GM13977 (cell line): ENCODE measurements at places on chromosomes 1 and 21.

GRCh38 chr1:230818367-230818766 lies 50.0 kb downstream of the C1orf198 start:
- no peak for DNase-seq

DNA sequence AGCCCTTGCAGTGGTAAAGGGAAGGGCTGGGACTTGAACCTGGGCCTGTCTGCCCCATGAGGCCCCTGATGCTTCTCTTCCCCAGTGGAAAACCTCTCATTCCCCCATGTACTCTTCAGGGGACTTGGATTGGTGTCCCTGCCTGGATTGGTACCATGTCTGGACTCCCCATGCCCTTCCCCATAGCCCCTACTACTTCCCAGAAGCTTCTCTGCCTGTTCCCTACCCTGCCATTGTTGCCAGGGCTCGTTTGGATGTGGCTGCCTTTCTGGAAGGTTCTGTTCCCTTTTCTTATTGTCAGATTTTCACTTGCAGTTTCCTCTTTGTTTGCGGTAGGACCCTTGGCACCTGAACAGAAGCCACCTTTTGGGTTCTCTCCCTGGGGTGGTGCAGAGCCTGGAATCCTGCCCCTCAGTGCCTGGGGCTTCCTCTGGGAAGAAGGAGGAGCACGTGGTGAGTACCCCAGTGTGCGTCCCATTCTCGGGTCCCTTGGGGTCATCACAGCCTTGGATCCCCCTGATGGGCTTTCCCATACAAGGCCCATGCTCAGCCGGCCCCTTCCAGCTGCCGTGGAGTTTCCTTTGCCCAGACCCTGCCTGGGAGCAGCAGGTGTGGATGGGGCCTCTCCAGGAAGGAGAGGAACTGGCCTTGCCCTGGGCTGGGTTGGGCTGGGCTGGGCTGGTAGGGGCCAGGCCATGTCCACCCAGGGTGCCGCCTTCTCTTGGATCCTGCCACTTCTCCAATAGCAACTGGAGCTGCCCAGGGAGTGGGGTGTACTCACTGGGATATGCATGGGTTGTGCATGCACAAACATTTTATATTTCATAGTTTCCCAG lies 281.1 kb downstream of the PTPRU start:
- no peak for DNase-seq

GRCh38 chr1:208643005-208643597 lies 398.9 kb upstream of the PLXNA2 start:
- DNase-seq: no peak

DNA sequence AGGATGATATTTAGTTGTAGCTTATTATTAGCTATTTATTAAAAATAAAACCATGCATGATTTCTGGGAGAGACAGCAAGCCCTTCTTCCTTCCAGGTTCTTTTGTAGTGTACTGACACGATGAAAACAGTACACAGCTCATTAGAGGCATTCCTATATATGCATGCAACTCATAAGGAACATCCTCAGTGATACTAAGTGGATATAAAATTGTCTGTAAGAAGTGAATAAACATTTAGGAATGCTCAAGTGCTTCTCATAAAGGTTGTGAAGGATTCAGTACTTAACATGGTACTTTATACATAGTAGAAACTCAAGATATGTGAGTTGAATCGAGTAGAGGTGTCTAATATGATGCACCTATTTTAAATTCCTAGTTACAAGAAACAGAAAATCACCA lies 287.7 kb downstream of the SDCCAG8 start:
- DNase-seq: no peak

GRCh38 chr1:119341372-119341947 lies 27.1 kb upstream of the HAO2 start:
- no peak for DNase-seq

GRCh38 chr1:110475362-110476027 lies 24.5 kb downstream of the PROK1 start:
- no peak for DNase-seq

- DNase-seq: peak; percentile 48
Measured at GRCh38 chr1:54474310-54475251, 68.4 kb upstream of the SSBP3 start.

- DNase-seq: no peak
Measured at GRCh38 chr1:11169202-11169601, 20.0 kb upstream of the ANGPTL7 start.

DNA sequence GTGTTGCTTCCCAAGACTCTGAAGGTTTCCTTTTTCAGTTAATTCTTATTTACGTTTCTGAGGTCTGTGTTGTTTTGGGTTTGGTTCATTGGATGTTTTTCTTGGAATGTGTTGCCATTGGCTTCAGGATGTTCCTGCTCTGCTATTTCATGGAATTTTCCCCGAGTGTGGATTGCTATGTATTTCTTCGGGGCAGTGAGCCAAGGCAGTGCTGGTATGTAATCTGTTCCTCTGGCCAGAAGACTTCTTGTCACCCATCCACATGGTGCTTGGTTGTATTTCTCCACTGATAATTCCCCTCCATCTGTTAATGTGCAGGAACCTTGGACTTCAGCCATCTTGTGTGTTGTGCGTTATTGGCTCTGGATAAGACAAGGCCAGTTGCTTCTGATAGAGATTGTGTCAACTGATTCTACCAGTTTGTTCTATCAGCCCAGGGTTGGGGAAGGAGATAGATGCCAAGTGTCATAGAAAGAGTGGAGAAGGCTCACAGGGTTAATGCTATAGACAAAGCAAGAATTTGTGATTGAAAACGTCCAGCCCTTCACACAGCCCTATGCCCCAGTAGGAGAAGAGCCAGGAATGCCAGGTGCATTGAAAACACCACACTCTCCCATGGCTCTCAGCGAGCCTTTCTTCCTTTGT lies 505.2 kb downstream of the PLPP3 start:
- DNase-seq: no peak

GRCh38 chr1:53070621-53071020 lies 8.6 kb downstream of the PODN start:
- no peak for DNase-seq

GRCh38 chr1:186689907-186690306 lies 9.7 kb upstream of the PTGS2 start:
- no peak for DNase-seq

DNA sequence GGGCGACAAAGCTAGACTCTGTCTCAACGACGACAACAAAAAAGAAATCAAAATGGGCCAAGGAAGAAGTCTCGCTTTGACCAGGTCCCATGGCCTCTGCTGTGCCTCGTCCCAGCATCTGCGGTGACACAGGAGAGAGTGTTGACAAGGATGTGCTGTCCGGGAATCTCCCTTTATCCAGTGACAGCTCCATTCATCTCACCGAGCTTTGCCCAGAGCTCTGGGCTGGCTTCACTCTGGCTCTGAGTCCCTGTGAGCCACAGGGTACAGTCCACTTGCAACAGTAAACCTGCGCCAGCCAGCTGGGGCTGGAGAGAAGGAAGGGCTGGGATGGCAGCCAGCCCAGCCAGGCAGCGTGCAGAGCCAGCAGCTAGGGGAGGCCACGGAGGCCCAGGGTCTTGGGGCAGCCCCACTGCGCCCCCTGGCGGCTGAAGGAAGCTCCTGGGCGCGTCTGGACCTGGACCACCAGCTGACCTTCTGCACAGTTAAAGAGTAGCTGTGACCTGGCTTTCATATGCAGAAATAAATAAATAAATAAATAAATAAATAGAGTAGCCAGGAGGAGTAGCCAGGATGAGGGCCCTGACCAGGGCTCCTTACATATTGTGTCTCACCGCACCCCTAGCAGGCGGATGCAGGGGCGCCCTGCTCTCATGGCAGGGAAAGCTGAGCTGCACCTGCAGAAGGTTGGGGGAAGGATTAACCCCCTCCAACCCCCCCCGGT lies 29.7 kb downstream of the ENO1 start:
- peak; percentile 88 for DNase-seq

DNA sequence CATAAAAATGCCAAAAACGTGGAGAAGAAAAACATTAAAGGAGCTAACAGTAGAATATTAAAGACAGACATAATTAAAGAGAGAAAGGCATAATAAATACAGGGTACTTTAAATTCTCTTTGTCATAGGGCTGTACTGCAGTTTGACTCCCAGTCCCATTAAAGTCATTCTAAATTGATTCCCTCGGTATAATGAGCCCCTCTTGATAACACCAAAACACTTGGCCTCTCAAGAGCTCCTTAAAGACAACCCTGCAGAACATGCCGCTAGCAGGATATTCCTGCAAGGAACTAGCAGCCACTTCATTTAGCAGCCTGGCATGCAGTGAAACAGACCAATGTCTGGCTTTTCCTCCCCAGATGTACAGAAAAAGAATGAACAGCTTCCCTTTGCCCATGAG lies 273.8 kb upstream of the ESRRG start:
- DNase-seq: no peak

GRCh38 chr21:17491716-17492414 lies 21.0 kb upstream of the CXADR start:
- no peak for DNase-seq

DNA sequence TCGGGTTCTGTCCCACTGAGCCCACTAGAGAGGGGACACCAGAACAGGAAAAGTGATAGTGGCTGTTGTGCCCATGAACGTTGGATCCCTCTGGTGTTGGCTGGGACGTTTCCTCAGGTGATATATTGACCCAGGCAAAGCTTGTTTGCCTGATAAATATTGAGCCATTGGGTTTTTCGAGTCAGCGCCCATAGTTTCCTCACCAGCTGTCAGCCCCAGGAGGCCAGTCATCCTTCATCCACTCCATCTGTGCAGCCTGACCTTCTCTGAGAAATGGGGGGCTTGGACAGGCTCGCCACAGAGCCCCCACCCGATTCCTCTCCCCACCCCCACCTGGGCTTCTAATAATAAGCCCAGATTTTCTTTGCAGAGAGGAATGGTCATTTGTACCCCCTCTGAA lies 13.3 kb downstream of the DISP3 start:
- DNase-seq: no peak

DNA sequence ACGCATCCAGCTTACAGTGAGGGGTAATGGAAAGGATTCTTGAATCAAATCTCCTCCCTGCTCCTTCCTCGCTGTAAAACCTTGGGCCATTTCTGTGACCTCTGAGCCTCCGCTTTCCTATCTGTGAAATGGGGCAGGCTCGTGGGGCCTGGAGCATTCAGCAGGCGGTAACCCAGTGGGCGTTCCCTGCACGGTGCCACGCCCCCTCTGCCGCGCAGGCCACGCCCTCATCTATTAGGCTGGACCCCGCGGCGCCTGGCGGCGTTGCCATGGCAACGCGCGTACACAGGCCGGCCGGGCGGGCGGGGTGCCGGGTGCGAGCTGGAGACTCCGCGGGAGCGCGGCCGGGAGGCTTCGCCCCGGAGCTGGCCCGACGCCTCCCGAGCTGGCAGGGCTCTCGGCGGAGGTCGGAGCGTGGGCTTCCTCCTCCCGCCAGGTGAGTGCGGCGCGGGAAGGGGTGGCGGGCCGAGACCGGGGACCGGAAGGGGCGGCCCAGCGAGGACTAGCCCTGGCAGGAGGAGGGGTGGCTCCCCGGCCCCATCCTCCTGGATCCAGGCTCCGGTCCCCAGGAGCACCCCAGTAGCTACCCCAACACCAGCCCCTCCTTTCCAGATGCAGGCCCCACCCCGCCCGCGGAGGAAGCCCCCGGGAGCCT lies at the start of gene FHAD1:
FHAD1 (plus strand) TSS at position 264 of the 655 bp plus-strand sequence. CDS start 4,562 bp downstream, outside the sequence.
- peak; percentile 78 for DNase-seq

GRCh38 chr1:29824511-29825273 lies 588.4 kb downstream of the PTPRU start:
- no peak for DNase-seq

- no peak for DNase-seq
Measured at GRCh38 chr1:248850536-248851251, 8.2 kb downstream of the ZNF692 start.
